Activated T-helper 2 cell treated with anti-CD3 and anti-CD28 coated beads, Interferon-gamma antibody, Interleukin-2, Interleukin-4, amounts not matched to agents 10 μg/mL and 5 μg/mL and 100 μg/mL, durations not matched to agents 14 hours and 24 hours and 36 hours (primary cell): ENCODE measurements at places on chromosomes 16 and 17.

DNA sequence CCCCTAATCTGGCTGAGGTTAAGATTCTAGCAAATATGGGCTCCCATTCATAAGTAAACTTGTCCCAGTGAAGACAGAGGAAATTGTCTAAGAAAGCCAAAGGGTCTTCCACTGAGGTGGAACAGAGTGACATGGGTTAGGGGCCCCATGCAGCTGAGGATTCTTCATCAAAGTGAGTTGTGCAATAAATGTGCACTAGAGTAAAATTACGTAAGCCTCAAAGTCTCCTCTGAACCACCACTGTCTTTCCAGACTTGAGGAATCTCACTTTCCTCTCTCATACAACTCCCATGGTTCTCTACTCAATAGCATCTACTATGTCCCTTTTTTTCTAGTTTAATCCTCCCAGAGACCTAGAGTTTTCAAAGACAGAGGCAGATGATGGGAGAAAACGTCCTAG, 132.4 kb downstream of the CA10 start:
- H3K4me1 ChIP-seq, result no peaks in the 10 kb centered on the region
- no peaks in the 10 kb centered on the region for H3K27me3 ChIP-seq
- H3K27ac ChIP-seq, result no peak overlapping the region
- H3K4me3 ChIP-seq, result no peak overlapping the region
- DNase-seq, result no peak
- no peaks in the 10 kb centered on the region for H3K36me3 ChIP-seq

DNA sequence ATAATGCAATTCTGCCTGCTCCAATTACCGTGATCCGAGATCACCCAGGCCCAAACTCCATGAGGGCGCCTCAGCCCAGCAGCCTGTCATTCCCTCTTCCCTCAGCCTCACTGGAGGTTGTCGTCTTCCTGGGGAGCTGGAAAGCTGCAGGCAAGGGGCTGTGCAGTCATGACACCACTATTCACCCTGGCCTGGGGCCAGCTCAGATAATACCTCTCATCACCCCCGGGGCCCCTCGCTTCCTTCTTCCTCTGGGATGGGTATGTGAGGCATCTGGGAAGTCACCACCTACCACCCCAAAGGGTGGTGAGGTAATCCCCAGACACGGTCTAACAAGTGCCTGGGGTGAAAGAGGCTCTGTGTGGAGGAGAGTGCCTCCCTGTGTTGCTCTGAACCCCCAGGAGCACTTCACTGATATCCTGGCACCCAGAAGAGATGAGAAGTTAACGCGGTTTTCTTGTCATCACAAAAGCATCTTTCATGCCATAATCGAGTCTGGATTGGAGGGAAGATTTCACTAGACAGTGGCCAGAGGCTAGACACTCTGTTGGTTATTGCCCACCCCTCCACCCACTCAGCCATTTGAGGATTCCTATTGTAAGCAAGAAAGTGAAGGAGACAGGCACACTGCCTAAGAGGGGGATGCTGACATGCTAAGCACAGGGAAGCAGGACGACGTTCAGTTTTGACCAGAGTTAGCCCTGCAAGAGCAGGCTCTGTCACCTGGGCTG, 18.4 kb downstream of the CFAP20 start:
- H3K4me1 ChIP-seq, result no peaks in the 10 kb centered on the region
- no peaks in the 10 kb centered on the region for H3K27me3 ChIP-seq
- peaks cover 36% of the 10 kb centered on the region for H3K36me3 ChIP-seq
- no peak overlapping the region for H3K4me3 ChIP-seq
- H3K27ac ChIP-seq, result no peak overlapping the region

- peak overlapping the region; percentile 85 for H3K27ac ChIP-seq
- H3K27me3 ChIP-seq, result no peaks in the 10 kb centered on the region
- DNase-seq, result no peak
Observed at GRCh38 chr17:2709183-2709661, 2.3 kb downstream of the CLUH start.

GRCh38 chr16:12262454-12263180, 286.1 kb downstream of the SNX29 start:
- H3K4me1 ChIP-seq, result no peaks in the 10 kb centered on the region
- H3K4me3 ChIP-seq, result no peak overlapping the region
- no peak overlapping the region for H3K27ac ChIP-seq
- no peaks in the 10 kb centered on the region for H3K36me3 ChIP-seq
- no peaks in the 10 kb centered on the region for H3K27me3 ChIP-seq

GRCh38 chr16:59849716-59850115, 1115.6 kb upstream of the GOT2 start:
- H3K27ac ChIP-seq, result no peak overlapping the region
- H3K36me3 ChIP-seq, result no peaks in the 10 kb centered on the region
- H3K4me3 ChIP-seq, result no peak overlapping the region
- no peaks in the 10 kb centered on the region for H3K4me1 ChIP-seq
- no peak for DNase-seq

DNA sequence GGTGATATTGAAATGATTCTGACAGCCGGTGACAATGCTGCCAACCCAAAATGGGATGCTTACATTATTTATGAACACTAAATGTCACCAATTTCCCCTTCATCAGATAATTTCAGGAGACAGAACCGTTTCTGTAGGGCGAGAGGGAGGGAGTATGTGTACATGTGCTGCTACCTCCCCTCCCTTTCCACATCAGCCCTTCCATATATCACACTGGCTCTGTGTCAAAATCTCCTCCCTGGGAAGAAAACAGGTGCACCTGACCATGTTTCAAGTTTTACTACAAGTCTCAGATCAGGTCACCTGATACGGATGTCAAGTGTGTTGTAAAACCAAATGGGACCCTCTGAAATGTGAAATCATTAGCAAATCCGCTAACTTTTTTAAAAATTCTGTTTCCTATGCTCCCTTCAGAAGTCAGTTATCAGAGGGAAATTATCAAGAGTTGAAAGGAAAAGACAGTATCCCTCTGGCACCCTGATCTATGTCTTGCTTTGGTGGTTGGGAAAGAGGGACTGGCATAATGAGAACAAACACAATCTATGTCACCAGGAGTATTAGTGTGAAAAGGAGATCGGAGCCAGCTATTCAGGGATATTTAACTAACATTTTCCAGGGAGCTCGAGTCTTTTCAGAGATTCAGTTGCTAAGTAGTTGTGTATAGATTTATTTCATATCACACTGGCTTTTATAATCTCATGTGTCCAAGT, 1002.3 kb upstream of the CDH8 start:
- no peak for DNase-seq
- H3K36me3 ChIP-seq, result no peaks in the 10 kb centered on the region
- no peak overlapping the region for H3K4me3 ChIP-seq
- H3K4me1 ChIP-seq, result no peaks in the 10 kb centered on the region
- no peak overlapping the region for H3K27ac ChIP-seq
